Tibial artery (tissue), 4 donors: ENCODE measurements at places on chromosomes 3 and 15.

DNA sequence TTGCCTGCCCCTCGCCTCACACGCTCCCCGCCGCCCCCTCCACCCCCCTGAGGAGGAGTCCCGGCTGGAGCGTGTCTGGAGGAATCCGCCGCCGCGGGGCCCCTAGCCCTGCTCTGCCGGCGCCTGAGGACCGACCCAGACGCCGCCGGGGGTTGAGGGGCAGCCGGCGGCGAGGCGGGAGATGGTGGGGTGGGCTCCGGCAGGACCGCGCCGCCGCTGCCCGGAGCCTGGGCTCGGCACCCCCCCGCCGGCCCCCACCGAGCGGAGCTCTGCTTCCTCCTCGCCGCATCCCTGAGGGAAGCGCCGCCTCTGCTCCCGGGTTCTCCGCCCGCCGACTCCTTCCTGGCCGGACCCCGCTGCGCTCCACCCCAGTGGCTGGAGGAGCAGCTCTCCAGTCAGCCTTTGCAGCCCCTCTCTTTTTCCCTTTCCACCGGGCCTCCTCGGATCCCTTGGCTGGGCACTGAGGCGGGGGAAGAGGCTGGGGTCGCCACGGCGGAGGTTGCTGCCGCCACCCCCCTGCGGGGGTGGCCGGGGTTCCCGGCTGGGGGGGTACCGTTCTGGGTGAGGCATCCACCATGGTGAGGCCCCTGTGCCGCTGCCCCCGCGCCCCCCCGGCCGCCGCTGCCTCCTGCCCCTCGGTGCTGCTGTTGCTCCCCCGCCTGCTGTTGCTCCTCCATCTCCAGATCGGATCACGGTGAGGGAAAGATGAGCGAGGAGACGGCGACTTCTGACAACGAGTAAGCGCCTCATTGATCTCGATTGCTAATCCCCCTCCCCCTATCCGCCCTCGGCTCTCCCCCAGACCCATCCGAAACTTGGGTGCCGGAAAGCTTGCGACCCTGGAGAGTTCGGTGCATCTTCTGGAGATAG, at the start of gene SPRED1:
Gene SPRED1, plus strand, starts transcription at position 356 of the 870 bp plus-strand sequence. Its CDS starts 350 bp downstream, at position 706.
- DNase-seq: peak; percentile 88

- no peak for DNase-seq
These were observed 96.2 kb downstream of the ECT2 start for GRCh38 chr3:172846706-172847105.

- peak; percentile 47 for DNase-seq
These were observed 10.9 kb upstream of the EHD4 start for GRCh38 chr15:41983221-41983620.

DNA sequence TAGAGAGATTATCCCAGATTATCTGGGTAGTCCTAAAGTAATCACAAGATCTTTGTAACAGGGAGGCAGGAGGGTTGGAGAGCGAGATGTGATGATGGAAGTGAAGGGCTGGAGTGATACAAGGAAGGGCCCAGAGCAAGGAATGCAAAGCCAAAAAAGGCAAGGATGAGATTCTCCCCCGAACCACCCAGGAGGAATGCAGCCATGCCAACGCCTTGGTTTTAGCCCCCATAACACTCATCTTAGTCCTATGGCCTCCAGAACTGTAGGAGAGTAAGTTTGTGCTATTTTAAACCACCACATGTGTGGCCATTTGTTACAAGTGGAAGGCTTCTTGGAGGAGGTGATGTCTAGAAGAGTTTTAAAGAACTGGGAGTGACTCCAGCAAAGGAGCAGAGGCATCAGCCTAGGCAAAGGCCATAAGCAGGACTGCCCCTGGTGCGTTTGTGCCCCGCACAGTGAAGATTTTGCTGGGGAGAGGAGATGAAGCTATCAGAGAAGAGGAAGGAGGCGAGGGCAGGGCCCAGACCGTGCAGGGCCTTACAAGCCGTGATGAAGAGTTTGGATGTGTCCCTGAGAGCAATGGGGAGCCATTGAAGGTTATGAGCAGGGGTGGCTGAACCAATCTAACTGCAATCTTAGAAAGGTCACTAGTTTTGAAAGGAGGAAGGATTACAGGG, 25.3 kb upstream of the CORO2B start:
- DNase-seq: no peak

GRCh38 chr15:57528940-57529565, 62.7 kb upstream of the MYZAP start:
- DNase-seq: no peak

GRCh38 chr15:77037388-77038209, 33.3 kb downstream of the TSPAN3 start:
- no peak for DNase-seq

DNA sequence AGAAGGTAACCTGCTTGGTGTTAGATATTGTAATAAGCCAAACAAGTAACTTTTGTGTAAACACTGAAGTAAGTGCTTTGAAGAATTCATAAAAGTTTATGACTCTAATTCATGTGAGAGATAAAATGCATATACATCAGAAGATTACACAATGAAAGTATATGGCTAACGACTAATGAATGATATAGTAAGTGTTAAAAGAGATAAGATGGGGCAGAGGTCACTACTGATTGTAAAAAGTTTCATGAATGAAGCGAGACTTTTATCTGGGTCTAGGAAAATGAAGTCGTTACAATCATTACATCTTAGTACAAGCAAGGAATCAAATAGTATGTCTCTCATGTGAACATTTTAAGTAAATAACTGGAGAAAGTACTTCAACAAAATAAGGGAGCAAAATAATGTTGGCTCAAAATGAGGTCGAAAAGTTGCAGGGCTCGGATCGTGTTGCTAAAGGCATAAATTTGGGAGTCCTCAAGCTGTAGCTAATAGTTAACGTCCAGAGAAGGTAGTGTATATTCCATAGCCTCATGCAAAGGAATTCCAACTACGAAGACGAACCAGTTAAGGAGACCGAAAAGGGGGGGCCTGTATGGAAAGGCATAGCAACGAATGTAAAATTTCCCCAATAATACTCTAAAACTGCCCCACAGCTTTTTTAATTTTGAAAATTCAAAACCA, 984 bp upstream of the DUT start:
- no peak for DNase-seq

DNA sequence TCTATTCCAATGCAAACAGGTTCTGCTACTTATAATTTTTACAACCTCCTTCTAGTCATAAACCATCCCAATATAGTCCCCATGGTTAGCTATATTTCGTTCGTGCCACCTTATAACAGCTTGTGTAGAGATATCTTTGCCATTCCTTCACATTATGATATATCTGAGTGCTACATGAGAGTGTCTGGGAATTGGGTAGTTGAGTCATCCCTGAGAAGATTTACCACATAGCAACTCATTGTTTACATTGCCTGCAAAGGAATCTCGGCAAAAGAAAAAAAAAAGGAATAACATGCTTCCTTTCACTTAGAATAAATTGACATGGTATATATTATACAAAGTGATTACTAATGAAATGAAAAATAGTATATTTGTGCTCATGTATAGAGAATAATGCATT, 86.0 kb upstream of the VGLL3 start:
- DNase-seq: no peak

DNA sequence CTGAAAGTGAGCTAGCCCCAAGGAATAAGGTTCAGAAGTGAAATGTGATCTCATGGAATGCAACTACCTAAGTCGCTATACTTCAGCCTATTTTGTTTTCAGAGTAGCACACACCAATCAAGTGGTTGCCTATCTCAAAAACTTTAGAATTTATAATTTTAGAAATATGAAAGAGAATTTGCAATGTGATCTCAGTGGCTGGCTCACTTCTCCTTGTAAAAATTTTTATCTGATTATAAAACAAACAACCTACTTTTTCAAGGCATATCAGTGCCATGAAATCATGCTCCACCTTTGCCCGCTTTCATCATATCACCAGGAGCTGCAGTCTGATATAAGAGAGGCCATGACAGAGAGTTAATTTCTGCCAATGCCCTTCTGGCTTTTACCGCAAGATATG, 47.3 kb downstream of the CLDN11 start:
- DNase-seq: no peak

- no peak for DNase-seq
These were observed 119.0 kb downstream of the SUCNR1 start for GRCh38 chr3:151992326-151993041.

GRCh38 chr3:95029644-95030043, 966.8 kb downstream of the NSUN3 start:
- no peak for DNase-seq

- no peak for DNase-seq
These were observed 124.2 kb downstream of the GHSR start for GRCh38 chr3:172323894-172324610.

DNA sequence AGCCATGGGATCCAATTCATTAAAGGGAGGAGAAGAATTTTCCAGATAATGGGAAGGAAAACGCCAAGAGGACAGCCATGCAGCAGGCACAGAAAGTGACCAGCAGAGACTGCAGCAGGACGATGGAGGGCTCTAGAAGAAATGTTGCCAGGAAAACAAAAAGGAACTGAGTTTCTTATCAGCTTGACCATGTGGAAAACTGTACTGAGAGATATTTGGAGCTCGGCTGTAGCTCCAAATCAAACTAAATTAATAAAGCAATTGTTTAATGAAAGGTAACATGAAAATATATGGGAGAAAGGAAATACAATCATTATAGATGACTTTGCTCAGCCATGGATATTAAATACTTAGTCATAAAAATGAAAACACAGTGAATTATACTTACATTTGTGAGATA, 63.7 kb downstream of the SSR3 start:
- DNase-seq: no peak

DNA sequence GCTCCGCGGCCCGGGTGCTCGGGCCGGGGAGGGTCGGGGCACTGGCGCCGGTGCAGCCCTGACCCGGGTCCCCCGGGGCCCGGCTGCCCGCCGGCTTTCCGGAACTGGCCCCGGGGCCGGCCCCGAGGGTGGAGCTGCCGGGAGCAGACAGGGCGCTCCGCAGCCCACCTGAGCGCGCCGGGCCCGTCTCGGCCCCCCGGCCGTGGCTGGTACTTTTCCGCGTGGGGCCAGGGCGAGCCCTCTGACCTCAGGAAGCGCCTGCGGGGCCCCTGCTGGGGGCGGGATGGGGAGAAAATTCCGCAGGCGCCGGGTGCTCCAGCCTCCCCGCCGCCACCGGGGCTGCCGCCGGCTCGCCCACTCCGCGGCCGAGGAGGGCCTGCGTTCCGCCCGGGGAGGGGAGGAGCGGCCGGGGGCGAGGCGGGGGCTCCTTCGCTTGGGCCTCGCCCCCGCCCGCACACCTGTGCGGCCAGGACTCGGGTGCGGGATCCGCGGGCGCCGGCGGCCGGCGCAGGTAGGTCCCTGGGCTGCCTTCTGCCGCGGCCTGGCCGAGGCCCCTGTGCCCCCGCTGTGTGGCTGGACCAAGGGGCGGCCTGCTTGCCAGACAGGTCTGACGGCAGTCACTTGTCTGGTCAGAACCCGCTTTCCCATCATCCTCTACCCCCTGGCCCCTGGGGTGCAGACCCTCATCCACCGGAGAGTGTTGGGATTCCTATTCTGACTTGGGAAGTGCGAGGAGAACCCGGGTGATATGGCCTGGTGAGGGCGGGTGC, 3.5 kb downstream of the FURIN start:
- DNase-seq: no peak

GRCh38 chr3:141335531-141336061, 32.7 kb upstream of the ZBTB38 start:
- no peak for DNase-seq

GRCh38 chr3:70989174-70989573, 594.4 kb downstream of the FOXP1 start:
- DNase-seq: no peak

GRCh38 chr3:129745253-129745652, 138.8 kb upstream of the PLXND1 start:
- DNase-seq: no peak

DNA sequence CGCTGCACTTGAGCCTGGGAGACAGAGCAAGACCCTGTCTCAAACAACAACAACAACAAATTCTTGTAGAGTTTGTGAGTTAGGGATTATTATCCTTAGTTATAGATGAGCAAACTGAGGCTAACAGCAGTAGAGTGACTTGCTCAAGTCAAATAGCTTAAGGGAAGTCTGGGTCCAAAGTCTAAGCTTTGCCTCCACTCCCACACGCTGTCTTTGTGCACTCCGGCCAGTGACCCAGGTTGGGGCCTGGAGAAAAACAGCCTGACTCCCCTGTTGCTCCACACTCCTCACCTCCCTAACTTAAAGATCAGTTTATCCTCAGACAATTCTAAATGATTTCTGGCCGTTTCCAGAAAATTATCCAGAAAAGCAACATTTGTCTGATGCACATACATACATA, 9.2 kb upstream of the SIN3A start:
- no peak for DNase-seq

DNA sequence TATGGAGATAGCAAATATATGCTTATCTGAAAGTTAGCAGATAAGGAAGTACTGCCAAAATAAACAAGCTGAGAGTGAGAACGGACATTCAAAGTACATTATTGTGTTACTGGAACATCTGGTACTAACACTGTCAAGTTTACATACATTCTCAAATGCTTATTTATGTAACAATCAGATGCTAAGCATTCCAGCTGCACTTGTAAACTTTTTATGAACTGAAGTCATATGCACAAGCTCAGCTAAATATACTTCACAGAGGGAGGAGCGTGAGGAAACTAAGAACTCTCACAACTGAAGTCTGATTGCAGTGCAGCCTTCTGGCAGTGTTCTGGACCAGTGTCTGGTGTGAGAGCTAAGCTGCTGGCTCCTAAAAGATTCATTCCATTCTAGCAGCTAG, 223.7 kb upstream of the NANOGP8 start:
- DNase-seq: no peak

- DNase-seq: no peak
These were observed 92.2 kb downstream of the NFKBIZ start for GRCh38 chr3:101941318-101942040.

DNA sequence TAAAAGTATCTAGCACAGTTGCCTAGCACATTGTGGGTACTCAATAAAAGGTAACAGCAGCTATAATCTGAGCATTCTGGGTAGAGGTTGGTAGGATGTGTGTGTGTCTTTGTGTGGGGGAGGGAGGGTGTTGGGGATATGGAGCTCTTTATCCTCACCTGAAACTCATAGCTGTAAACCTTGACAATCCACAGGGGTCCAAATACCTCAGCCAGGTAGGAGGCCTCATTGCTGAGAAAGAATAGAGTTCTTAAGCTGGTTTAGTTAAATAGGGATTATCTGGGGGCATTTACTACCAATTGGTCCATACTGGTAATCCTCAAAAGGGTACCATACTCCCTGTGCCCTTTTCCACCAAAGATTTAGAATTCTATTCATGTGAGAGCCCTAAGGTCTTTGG, 3.9 kb downstream of the SERF2 start:
- DNase-seq: no peak
